Fibroblast of lung (primary cell): ENCODE measurements at places on chromosomes 5 and 9. TPM values are rescaled to one million over a fixed set of nuclear protein-coding genes. Genes with fewer than 3 reads are reported as not detected.
A peak's percentile ranks its signal among the peaks of the same experiment; 100 is the strongest.

- DNase-seq: no peak
These were observed 305.0 kb upstream of the MEF2C start for GRCh38 chr5:89187883-89188465.

- DNase-seq: no peak
These were observed 15.9 kb downstream of the ANXA1 start for GRCh38 chr9:73167614-73168013.

GRCh38 chr9:108274971-108275370 lies 580.8 kb downstream of the ACTL7B start:
- no peak for DNase-seq

DNA sequence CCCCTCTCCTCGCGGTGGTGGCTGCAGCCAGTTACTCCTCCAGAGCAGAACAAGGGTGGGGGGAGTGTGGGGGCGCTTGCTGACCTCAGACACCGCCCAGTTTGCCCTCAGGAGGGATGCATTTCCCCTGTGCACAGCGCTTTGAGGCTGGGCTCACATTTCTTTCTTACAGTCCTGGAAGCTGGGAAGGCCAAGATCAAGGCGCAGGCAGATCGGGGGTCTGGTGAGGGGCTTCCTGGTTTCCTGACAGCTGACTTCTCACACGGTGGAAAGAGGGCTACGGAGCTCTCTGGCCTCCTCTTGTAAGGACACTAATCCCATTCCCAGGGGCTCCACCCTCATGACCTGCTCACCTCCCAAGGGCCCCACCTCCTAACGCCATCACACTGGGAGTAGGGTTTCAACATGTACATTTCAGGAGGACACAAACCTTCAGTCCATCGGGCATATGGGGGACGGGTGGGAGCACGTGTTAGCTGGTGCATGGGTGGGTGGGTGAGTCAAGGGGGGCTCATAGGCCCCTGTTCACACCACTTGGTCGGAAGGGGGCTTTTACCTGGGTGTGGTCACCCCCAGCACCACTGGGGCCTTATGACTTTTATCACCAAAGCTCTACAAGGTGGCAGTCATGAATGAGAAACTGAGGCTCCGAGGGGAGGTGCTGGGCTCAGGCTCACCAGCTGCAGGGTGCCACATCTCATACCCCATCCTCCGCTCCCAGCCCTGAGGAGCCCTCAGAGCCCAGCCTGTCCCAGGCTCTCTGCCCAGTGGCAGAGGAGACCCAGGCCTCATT lies 7.7 kb upstream of the SCGB3A1 start:
- no peak for DNase-seq

- peak; percentile 6 for DNase-seq
These were observed 35.7 kb upstream of the GABRP start for GRCh38 chr5:170747851-170748250.

- DNase-seq: peak; percentile 72
These were observed 255.7 kb downstream of the ENC1 start for GRCh38 chr5:74384851-74385250.

GRCh38 chr5:75002271-75002670 lies 50.1 kb downstream of the GCNT4 start:
- no peak for DNase-seq

DNA sequence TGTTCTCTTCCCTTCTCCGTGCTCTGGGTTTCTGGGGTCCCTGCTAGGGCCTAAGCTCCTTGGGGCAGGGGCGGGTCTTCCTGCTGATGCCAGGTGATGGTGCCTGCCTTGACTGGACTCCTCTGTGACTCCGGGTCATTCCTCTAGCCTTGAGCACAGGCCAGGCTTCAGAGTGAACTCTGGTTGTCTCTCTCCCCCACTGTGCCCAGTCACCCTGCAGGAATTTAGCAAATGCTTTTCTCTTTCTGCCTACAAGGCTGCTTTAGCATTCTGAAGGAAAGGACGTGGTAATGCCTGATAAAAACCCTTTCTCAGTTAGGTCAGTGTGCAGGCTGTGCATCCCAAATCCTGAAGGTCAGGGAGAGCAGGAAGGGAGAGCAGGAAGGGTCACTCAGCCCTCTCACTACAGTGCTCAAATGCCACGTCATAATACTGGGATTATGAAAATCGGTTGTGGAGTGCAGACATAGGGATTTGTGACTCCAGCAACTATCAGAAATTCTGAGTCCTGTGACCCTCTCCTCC lies 2.7 kb downstream of the CXCL14 start:
- peak; percentile 61 for DNase-seq

- DNase-seq: peak; percentile 18
These were observed 91.1 kb upstream of the RNF180 start for GRCh38 chr5:64074533-64074932.

DNA sequence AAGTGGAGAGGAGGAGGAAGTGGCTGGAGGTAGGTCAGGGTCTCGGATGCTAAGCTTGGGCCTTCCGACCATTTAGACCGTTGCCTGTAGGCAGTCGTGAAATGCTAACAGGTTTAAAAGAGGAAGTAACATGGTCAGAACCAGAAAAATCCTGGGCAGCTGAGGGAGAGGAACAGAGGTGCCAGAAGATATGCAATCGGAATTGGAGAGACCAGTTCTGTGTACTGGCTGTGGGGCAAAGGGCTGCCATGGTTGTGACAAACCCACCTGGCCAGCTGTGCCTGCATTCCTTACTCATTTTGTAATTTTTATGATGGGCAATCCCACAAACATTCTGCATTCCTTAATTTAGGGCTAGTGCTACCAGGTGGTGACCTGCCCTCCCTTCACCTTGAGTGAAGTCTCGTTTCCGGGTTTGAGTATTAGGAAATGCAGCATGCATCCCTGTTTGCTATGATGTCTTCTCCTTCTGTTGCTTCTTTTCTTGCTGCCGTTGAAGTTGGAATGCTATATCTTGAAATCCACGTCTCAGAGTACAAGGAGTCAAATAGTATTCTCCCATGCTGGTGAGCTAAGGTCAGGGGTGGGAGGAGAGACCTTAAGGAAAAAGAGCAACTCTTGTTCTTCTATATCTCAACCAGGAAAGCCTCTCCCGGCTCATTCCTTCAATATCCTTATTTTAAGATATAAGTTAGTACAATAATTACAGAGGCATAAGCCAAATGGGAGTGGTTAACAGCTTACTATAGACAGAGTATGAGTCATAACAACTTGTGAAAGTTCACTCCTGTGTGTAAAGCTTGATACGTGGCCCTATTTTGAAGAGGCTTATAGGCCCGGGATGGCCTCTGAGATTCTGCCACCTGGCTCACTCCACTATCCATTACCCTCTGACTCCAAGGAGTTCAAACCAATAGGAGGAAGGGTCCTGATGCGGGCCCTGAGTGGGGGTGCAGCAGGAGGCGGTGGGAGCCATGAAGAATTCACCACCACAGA lies 37.0 kb downstream of the B4GALT1 start:
- peak; percentile 69 for DNase-seq

GRCh38 chr9:94887721-94888120 lies 161.2 kb downstream of the AOPEP start:
- DNase-seq: no peak

DNA sequence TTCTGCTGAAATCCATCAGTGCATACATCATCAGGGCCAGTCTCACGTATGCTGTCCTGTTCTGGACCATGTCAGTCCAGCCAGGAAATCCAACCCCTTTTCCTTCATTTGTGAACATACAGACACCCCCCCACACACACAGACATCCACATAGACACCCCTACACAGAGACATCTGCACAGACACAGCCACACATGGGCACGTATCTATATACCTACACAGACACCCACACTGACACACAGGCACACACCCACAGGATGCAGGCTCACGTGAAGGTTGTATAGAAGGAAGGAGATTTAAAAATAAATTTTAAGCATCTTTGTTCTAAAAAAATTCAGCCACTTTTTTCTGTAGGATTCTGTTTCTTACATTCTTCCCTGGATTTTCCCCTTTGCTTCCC lies 325.6 kb downstream of the SLIT3 start:
- DNase-seq: no peak

GLRX gene
- polyA plus RNA-seq: 277 and 429 TPM in 2 replicates

PDE8B gene
- 0.09 and 0.18 TPM in 2 replicates for polyA plus RNA-seq

IFNB1 gene
- polyA plus RNA-seq: not detected in 2 replicates

MARCOL gene
- not detected in 2 replicates for polyA plus RNA-seq

SLC24A2 gene
- under 0.01 TPM in 2 replicates for polyA plus RNA-seq

SYK gene
- not detected in 2 replicates for polyA plus RNA-seq

GARIN3 gene
- polyA plus RNA-seq: not detected in 2 replicates
